T-helper 2 cell treated with Interferon-gamma antibody and Interleukin-4, amounts not matched to agents 100 ng/mL and 5 ng/mL, for 36 hours (primary cell): ENCODE measurements at places on chromosomes 1 and 21. TPM values are rescaled to one million over a fixed set of nuclear protein-coding genes. Genes with fewer than 3 reads are reported as not detected.

HLX gene
- 0.91 and 1.1 TPM in 2 replicates for total RNA-seq

HMCN1 gene
- total RNA-seq: 0.25 TPM in 1 of 2 replicates, not detected in the other

ZCCHC17 gene
- 21.8 and 24.5 TPM in 2 replicates for total RNA-seq

ARHGAP30 gene
- total RNA-seq: 266 and 271 TPM in 2 replicates

DOCK7 gene
- 7.8 and 11.3 TPM in 2 replicates for total RNA-seq
